LHCN-M2 (cell line): ENCODE measurements at places on chromosomes 2 and 18. TPM values are rescaled to one million over a fixed set of nuclear protein-coding genes. Genes with fewer than 3 reads are reported as not detected.
A peak's percentile ranks its signal among the peaks of the same experiment; 100 is the strongest.

The DDX18 gene
- 66.9 TPM in 2 replicates for total RNA-seq

The EEF1B2 gene
- 480 and 488 TPM in 2 replicates for total RNA-seq

The GLI2 gene
- total RNA-seq = 0.23 and 0.64 TPM in 2 replicates

The IL1F10 gene
- total RNA-seq = not detected in 2 replicates

DNA sequence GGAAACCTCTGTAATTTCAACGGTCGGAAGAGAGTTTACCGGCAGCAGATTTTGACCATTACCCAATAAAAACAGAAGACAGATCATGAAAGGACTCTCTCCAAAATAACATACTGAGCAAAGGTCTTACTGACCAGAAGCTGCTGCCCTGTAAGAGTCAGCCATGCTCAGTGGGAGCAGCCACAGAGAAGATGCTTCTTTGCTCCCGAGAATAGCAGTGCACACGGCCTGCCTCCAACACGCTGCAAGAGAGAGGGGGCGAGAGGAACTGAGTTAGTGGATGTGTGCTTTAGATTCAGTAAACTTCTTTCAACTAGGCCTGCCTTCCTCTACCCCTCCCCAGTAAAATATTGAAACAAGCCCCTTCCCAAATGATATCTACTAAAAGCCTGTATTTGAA, 103.7 kb downstream of the NCK2 start:
- DNase-seq = no peak

GRCh38 chr2:11963966-11964365, 217.5 kb downstream of the LPIN1 start:
- DNase-seq = no peak

- DNase-seq = peak; percentile 70
Measured at GRCh38 chr2:208222351-208222750, 32.5 kb downstream of the IDH1 start.
